Omental fat pad (tissue), 4 donors: ENCODE measurements at places on chromosomes 16 and 17. TPM values are rescaled to one million over a fixed set of nuclear protein-coding genes. Genes with fewer than 3 reads are reported as not detected.
A peak's percentile ranks its signal among the peaks of the same experiment; 100 is the strongest.

GRCh38 chr17:78840530-78840779 lies 159 bp downstream of the USP36 start:
- no peak for DNase-seq

NXPH3 gene
- 7.4 TPM for total RNA-seq

- no peak for DNase-seq
Measured at GRCh38 chr16:27853651-27854050, 209.9 kb downstream of the GSG1L start.

- no peak for DNase-seq
Measured at GRCh38 chr17:32970281-32970680, 21.4 kb upstream of the SPACA3 start.

KLHL10 gene
- total RNA-seq: 0.44 TPM

NGFR gene
- total RNA-seq: 30.7 TPM

GRCh38 chr17:7836596-7837407 lies 2.8 kb downstream of the KDM6B start:
- peak; percentile 98 for DNase-seq

RCVRN gene
- 0.24 TPM for total RNA-seq

GRCh38 chr16:78659668-78660217 lies 560.3 kb downstream of the WWOX start:
- DNase-seq: no peak

- DNase-seq: no peak
Measured at GRCh38 chr17:20072692-20072992, 63.5 kb downstream of the SPECC1 start.

KRT15 gene
- 0.31 TPM for total RNA-seq
